ENCODE measurements at places on chromosomes 7 and 10. TPM values are rescaled to one million over a fixed set of nuclear protein-coding genes. Genes with fewer than 3 reads are reported as not detected.

DNA sequence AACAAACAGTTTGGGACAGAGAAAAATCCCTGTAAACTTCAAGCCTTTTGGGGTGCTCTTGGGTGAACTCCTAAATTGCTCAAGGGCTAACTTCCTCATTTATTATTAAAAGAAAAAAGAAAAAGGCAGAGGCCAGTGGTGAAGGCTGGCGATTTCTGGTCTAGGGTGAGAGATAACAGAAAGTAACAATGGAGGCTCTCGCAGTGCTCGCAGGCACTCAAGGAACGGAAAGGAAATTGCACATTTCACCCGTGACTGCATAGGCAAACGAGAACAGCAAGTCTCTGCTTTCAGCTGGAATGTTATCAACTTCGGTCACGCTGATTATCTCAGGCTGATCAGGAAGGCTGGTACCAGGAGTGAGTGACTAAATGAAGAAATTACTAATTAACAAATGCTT lies 70.7 kb downstream of the PRKAG2 start:
- peak; percentile 37 for DNase-seq
- H3K27ac ChIP-seq, result no peak overlapping the region
- no peaks in the 10 kb centered on the region for H3K4me1 ChIP-seq
- no peaks in the 10 kb centered on the region for H3K36me3 ChIP-seq

DNA sequence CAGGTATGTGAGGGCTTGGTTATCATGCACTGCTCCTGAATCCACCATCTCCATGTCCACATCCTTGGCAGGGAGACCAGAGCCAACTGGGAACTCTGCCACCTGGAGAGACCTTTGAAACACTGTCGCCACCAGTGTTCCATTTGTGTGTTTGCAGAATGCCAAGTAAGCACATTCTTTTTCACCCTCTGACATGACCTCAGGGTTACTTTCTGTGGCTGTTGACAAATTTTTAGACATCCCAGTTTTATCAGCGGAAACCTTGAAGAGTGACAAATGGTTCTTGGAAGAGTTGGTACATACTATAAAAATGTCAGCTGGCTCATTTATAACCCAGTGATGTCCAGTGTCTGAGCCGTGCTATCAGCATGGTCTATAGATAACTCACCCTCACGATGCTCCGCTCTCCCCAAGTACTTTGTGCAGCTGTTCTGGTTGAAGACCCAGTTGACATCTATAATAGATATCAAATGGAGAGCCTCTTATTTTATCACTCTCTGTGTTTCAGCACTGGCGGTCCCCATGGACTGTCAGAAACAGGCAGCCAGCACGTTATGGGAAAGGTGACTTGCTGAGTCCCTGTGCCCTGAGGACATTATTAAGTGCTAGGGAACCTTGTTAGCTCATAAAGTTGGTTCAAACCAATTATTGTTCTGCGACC lies 563.1 kb upstream of the GALNT17 start:
- H3K4me3 ChIP-seq, result no peak overlapping the region
- H3K4me1 ChIP-seq, result no peaks in the 10 kb centered on the region
- no peak for DNase-seq
- no peaks in the 10 kb centered on the region for H3K27me3 ChIP-seq

DNA sequence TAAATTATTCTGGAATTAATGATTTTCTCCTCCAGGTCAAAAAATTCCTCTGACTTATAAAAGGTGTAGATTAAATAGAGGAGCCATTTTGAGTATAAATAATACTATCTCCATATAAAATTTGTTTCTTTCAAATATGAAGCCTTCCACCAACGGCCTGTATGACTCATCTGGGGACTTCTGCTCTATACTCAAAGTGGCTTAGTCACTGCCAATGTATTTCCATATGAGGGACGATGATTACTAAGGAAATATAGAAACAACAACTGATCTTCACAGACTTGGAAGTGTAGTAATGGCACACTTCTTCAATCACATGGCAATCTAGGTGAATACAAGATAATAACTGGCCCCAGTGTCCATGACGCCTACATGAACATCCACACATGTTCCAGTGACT lies 335.6 kb upstream of the HGF start:
- DNase-seq, result no peak
- H3K27me3 ChIP-seq, result no peaks in the 10 kb centered on the region
- H3K4me3 ChIP-seq, result no peak overlapping the region
- no peaks in the 10 kb centered on the region for H3K4me1 ChIP-seq
- no peak overlapping the region for H3K27ac ChIP-seq
- no peaks in the 10 kb centered on the region for H3K36me3 ChIP-seq

DAGLB gene
- 34.7 TPM for total RNA-seq

Measured in upper lobe of right lung (tissue), 1 donor.